Stimulated activated naive CD8-positive, alpha-beta T cell treated with anti-CD3 and anti-CD28 coated beads, Interleukin-15, amount 100 ng/mL, for 72 hours (primary cell): ENCODE measurements at places on chromosomes 1 and 21.

DNA sequence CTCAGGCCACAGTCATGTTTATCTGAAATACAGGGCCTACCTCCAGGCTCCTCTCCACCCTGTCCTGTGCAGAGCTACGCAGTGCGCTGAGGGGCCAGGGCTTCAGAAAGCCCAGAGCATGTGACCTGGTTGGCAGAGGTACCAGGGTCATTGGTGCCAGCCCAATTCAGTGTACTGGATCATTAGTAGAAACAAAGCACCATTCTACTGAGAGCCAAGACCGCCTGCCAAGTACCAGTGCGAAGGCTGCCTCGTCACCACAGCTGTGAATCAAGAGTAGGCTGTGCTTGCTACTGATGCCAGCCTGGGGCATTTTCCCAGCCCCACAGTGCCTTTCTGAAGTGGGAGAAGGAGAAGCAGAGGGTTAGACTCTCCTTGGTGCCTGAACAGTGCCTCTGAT is 59.8 kb downstream of the CAPN9 start:
- DNase-seq: no peak

DNA sequence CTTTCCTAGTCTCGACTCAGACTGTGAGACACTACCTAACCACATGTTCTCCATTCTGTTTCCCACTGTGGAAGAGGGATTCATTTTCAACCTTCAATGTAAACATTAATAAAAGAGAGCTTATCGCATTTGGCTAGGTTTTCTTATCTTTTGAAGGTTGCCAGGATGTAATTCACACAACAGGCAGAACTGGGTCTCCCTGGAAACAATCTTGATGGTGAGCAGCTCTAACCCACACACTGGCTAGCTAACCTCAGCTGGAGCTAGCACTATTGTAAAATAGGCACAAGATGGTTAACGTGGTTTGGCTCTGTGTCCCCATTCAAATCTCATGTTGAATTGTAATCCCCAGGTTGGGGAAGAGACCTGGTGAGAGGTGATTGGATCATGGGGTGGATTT is 75.1 kb downstream of the ZSCAN20 start:
- no peak for DNase-seq

- no peak for DNase-seq
Measured at GRCh38 chr1:190353538-190354101, 124.0 kb downstream of the BRINP3 start.

DNA sequence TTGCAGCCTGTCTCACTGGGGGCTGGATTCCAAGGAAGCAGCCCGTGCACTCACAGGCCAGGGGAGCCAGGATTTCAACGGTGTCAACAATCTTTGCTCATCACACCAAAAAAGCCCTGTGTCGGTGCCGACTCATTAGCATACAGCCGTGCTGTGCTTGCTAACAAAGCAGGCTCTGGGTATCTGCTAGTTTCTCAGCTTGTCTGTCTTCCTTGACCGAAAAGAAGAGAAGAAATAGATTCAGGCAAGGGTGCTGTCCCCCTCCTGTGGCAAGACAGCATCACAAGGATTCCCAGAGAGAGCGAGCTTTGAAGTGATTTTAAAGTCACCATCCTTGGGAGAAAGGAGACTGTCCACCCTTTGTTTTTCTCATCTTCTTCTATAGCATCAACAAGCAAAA is 214.7 kb downstream of the SDCCAG8 start:
- DNase-seq: no peak

DNA sequence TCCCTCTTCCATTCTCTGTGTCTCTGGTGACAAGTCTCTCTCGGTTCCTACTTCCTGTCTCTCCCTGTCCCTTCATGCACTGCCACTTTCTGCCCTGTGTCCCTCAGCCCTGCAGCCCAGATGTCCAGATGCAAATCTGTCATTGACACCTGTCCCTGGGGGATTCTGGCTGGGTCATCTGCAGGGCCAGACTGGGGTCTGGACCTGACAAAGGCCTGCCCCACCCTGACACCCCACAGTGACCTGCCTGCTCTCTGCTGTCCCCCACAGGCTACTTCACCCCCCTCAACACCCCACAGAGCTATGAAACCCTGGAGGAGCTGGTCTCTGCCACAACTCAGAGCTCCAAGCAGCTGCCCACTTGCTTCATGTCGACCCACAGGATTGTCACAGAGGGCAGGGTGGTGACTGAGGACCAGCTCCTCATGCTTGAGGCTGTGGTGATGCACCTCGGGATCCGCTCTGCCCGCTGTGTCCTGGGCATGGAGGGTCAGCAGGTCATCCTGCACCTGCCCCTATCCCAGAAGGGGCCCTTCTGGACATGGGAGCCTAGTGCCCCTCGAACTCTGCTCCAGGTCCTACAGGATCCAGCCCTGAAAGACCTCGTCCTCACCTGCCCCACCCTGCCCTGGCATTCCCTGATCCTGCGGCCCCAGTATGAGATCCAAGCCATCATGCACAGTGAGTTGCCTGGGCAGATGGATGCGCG is 7.2 kb downstream of the THEMIS2 start:
- DNase-seq: no peak

- DNase-seq: no peak
Measured at GRCh38 chr1:17094664-17095063, 24.6 kb downstream of the PADI2 start.

DNA sequence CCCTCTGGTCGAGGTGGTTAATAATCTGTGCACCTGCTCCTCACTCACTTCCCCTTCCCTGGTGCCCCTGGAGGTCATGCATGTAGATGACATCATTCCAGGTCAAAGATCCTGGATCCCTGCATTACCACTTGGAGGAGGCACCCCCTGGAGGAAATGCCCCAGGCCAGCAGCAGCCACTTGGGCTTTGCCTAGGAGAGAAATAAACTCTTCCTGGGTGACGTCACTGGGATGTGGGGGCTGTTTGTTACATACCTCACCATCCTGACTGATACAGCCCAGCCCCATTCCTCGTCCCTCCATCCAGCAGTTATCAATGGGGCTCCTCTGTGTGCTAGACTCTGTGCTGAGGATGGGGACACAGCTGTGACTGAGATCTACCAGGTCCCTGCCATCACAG is 433.6 kb downstream of the PTPRU start:
- no peak for DNase-seq

GRCh38 chr1:166588741-166589140 is 250.5 kb upstream of the POGK start:
- no peak for DNase-seq

GRCh38 chr1:44557778-44558177 is 116.5 kb downstream of the TMEM53 start:
- no peak for DNase-seq

DNA sequence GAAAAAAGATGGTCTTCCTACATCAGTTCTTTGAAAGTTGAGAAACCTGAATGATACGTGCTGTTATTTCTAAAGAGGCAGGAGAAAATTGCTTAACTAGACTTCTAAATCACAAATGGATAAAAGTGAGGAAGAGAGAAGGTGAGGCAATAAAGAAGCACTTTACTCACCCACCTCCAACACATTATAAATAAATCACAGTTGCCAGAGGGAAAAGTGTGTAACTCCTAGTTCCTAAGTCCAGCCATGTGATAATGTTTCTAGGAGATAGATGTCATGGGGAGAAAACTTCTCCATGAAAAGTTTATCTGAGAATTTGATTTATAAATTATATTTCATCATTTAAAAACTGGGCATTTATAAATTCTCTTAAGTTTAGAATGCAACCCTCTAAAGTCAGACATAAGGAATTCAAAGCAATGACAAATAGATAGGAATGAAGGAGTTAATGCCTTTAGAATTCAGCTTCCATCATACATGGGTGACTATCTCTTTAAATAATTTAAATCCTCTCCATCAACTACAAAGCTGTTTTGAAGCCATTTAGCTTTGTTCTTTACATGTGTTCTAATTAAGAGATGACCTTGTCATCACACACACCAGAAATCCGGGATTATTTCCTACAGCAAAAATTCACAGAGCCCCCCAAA is 60.0 kb downstream of the NRIP1 start:
- DNase-seq: no peak

GRCh38 chr1:60563777-60564535 is 490.4 kb upstream of the C1orf87 start:
- DNase-seq: no peak

DNA sequence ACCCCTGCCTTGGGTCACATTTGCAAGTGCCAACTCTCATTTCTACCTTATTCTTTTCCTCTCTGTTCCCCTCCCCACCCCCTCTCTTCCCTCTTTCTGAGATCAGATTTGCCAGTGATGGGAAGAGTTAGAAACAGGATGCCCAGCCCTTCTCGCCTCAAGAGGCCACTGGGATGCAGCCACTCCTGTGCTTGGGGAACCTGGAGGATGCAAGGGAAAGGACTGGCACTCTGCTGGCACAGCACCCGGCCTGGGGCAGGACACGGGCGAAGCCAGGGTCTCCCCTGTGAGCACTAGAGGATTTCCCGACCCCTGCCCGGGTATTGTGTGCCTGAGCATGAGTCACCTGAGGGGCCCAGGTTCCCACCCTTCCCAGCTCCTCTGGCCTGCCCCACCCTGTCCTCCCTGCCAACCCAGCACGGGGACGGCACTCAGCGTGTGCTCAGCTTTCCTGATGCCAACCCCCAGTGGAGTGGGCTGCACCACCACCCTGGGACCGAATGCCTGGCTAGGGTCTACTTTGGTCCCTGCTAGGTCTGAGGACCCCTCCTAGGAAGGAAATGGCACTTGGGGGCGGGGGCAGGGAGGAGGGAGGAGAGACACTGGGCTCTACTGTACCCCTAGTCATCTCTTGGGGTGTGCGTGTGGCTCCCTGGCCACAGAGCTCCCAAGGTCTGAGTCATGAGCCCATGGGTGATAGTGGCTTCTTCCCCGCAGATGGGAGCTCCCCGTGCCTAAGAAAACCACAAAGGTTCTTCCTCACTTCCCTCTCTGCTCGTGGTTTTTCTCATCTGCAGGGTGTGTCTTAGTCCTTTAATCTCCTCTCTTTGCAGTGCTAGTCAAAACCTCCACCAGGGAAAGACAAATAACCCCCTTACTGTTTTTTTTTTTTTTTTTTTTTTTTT is 12.4 kb downstream of the LMNA start:
- DNase-seq: peak; percentile 77

DNA sequence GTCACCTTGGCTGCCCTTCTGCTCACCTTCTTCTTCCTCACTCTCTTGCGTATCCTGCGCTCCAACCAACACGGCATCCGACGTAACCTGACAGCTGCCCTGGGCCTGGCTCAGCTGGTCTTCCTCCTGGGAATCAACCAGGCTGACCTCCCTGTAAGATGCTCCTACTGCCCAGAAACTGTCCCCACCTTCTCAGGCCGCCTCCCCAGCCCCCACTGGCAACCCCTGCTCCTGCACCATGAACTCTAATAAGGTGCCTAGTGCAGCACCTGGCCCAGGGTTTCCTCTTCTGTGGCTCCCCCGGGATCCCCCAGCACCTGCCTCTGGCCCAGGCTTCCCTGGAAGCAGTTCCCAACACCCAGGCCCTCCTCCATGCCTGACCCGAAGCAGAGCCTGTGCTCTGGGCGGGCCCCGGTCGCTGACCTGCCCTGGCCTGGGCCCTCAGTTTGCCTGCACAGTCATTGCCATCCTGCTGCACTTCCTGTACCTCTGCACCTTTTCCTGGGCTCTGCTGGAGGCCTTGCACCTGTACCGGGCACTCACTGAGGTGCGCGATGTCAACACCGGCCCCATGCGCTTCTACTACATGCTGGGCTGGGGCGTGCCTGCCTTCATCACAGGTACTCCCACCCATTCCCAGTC is 12.8 kb downstream of the PSRC1 start:
- DNase-seq: no peak

DNA sequence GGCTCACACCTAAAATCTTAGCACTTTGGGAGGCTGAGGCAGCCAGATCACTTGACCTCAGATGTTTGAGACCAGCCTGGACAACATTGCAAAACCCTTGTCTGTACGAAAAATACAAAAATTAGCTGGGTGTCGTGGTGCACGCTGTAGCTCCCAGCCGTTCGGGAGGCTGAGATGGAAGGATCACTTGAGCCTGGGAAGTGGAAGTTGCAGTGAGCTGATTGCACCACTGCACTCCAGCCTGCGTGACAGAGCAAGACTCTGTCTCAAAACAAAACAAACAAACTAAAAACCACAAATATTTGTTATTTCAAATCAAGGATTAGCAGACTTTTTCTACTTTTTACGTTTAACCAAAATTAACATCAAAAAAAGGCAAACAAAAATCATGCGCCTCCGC is 31.3 kb downstream of the INKA2 start:
- no peak for DNase-seq

DNA sequence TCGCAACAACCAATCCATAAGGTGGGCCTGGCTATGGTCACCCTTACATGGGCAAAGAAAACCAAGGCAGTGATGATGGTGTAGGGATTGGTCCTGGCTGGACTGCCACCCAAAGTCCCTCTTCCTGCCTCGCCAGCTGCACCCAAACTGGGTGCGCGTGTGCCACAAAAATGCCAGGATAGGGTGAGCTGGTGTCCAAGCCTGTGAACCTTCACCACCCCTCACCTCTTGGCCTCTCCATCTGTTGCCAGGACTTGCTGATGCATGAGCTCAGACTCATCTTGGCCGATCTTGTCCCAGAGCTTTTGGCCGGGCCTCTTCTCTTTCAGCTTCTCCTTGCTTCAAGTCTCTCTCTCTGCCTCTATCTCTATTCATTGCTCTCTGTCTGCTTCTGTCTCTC is 41.8 kb downstream of the FOXD2 start:
- DNase-seq: no peak

DNA sequence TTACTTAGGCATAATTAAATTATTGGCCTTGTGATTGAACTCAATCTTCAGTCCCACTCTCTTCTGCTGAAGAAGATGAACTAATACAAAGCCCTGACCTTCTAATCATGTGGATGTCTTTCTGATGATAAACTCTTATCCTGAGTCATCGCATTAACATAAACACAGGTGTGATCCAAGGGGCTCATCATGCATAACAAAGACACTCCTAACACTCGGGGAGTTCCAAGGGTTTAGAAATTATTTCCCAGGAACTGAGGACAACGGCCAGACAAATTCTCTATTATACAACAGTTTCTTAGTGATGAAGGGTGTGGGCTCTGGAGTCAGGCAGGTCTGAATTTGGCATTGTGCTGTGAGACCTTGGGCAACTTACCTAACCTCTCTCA is 18.0 kb downstream of the DUSP10 start:
- DNase-seq: no peak

DNA sequence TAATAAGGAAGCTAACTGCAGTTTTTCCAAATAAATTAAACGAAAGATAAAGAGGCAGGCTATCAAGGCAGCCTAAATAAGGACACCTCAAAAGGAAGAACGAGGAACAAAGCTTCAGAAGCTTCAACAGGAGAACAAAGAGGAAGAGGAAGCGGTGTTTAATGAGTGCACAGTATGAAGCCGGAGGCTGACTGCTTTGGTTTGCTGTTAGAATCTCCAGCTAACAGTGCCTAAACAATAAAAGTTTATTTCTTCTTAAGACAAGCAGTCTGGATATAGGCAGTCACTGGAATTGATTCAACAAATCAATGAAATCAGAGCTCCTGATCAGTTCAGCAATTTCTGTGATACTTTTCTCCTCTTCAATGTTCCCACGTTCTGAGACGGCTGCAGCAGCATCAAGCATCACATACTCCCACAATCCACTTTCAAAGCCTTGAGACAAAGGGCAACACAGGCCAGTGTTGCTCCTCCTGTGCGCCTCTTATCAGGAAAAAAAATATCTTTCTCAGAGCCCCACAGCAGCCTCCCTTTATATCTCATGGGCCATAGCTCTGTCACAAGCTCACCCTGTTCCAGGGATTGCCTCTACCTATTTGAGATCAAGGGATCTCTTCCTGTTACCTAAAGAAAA is 365.6 kb upstream of the ST6GALNAC5 start:
- DNase-seq: no peak
